ENCODE measurements at places on chromosomes 3 and 15.

DNA sequence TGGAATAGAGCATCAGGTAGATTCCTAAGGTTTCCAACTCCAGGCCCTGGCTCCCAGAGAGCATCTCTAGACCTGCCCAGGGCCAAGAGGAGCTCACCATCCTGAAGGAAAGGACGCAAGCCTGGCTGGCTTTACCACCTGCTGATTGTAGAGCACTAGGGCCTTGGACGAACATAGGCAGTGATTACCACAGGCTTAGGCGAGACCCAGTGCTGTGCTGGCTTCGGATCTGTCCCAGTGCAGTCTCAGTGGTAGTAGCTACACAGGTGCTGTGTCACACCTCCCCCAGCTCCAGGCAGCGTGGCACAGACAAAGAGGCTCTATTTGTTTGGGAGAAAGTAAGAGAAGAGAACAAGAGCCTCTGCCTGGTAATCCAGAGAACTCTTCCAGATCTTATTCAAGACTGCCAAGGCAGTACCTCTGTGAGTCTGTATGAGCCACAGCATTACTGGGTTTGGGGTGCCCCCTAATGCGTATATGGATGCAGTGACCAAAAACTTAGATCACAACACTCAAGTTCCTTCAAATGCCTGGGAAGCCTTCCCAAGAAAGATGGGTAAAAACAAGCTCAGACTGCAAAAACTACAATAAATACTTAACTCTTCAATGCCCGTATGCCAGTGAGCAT, 25.4 kb downstream of the ISG20 start:
- DNase-seq, result peak; percentile 69

DNA sequence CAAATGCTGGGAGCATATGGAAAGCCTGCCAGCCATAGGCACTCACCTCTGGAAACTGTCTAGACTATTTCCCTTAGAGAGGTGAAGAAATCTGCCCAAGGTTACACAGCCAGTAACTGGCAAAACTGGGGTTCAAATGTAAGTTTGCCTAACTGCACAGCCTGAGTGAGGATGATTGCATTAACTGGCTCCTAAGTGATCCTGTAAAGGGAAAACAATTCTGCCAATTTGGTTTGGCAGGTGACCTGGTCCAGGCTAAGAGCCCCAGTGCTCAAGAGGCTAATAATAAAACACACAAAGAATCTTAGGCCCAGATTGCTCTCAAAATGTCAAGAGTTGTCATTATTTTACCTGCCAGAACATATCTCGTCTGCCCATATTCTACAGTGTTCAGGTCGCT, 43.9 kb upstream of the SPRED1 start:
- DNase-seq, result no peak

DNA sequence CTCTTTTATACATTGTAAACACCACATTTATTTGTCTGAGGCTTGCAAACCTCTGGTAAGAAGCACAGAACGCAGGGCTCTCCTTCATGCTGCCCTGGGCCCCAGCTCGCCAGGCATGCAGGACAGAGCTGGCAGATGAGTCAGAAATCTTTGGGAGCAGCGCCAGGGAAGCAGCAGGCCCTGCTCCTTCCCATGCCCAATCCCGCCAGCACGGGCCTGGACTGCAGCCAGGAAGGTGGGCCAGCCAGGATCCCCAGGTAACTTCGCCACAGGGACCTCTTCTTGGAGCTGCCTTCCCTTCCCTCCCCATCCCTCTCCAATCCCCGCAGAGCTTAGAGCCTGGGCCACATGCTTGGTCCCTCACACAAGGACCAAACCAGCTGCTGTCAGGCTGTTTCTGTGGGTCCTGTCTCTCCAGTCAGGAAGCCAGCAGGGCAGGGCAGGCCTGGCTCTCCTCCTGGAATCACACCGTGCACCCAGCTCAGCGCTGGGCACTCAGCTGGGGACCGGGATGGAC, 8.8 kb downstream of the STOML1 start:
- no peak for DNase-seq

- DNase-seq, result no peak
Observed at GRCh38 chr3:186653080-186653707, 12.6 kb upstream of the HRG start.

DNA sequence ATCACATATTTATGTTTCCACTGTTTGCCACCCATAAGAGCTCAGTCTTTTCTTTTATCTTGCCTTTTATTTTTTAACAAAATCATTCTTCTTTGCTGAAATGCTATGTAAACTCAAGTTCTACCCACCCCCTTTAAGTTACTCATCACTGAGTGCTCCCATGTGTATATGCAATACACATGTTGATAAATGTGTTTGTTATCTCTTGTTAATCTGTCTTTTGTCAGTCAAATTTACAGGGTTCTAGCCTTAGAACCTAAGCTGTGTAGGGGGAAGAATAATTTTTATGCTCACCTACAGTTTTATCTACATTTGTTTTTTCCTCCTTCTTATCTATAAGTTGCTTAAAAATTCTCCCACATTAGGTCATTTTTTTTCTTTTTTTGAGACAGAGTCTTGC, 1195.9 kb downstream of the ROBO2 start:
- DNase-seq, result no peak

DNA sequence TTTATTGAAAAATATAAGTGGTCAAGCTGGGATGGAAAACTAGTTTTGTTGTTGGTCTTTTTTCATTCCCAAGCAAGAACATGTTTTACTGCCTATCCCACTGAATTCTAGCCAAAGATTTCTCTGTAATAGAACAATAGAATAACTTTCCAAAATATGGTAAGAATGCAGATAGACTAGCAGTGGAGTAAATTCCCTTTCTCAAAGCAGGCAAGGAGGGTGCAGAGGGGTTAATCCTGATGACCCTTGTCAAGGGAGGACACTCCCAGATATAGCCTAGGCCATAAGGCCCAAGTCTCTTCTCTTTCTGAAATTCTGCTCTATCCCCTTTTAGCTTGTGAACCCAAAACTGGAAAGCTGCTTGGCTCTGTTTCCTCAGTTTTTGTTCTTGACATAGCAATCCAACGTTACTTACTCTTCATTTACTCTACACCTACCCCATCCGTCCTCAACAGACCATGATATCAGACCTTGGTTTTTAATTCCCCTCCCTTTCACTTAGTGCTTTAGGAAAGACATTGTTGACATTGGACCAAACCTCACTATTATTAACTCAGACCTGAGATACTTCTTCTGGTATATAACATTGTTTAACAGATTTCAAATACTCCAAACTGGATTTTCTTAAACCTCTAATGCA, 453.6 kb upstream of the THBS1 start:
- DNase-seq, result no peak

DNA sequence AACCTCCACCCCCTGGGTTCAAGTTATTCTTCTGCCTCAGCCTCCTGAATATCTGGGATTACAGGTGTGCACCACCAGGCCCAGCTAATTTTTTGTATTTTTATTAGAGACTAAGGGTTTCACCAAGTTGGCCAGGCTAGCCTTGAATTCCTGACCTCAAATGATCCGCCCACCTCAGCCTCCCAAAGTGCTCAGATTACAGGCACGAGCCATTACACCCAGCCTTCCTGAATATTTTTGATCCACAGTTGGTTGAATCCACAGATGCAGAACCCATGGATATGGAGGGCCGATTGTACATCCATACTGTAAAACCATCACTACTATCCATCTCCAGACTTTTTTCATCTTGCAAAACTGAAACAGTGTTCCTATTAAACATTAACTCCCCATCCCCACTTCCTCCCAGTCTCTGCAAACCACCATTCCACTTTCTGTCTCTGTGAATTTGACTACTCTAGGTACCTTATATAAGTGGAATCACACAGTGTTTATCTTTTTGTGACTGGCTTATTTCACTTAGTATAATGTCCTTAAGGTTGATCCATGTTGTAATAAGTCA, 8.2 kb upstream of the TMEM62 start:
- no peak for DNase-seq

- no peak for DNase-seq
Observed at GRCh38 chr15:99019558-99020540, 12.3 kb upstream of the PGPEP1L start.

GRCh38 chr3:13112521-13113345, 39.5 kb upstream of the IQSEC1 start:
- no peak for DNase-seq

DNA sequence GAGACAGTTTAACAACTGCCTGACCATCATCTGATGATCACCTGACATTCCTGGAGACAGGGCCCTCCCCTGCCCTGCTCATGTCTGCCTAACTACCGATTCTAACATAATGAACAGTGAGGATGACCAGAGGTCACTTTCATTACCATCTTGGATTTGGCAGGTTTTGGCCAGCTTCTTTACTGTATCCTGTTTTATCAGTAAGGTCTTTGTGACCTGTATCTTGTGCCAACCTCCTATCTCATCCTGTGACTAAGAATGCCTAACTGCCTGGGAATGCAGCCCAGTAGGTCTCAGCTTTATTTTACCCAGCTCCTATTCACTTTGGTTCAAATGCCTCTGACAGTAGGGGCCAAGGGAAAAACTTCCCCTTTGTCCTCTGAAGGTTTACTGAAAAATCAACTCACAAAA, 40.2 kb downstream of the METTL6 start:
- no peak for DNase-seq

DNA sequence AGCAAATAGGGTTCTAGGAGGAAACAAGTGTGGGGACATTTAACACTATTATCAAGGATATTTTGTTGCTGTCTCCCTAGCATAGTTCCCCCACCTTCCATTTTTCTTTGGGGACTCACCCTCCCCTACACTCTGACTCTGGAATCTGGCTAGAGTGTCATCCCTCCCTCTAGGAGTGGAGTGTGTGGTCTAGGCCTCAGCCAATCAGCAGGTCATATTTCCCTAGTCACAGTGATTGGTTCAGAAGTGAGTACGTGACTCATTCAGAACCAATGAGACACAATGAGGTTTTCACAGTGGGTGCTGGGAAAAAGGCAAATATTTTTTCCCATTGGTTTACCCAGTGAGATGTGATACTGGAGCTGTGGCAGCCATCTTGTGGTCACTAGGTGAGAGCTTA, 234.4 kb downstream of the SHQ1 start:
- DNase-seq, result no peak

DNA sequence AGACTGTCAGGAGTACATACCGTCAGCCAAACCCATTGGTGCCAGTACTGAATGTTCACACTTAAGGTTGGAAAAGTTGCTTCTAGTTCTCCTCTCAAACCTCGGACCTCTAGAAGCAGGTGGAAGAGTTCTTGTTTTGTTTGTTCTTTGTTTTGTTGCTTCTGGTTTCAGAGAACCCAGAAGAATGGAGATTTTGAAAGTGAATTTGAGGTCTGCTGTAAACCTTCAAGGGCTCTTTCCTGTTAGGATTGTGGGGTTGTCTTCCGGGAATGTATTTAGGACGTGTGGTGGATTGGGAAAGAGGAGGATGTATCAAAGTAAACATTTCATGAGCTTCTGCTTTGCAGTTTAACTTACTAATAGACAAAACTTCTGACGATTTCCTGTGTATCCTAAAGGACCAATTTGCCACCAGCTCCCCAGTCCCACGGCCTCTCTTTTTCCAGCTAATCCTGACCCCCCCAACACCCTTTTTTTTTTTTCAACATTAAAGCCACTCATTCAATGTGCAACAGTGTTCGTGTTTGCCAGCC, 50.3 kb downstream of the FILIP1L start:
- DNase-seq, result no peak

DNA sequence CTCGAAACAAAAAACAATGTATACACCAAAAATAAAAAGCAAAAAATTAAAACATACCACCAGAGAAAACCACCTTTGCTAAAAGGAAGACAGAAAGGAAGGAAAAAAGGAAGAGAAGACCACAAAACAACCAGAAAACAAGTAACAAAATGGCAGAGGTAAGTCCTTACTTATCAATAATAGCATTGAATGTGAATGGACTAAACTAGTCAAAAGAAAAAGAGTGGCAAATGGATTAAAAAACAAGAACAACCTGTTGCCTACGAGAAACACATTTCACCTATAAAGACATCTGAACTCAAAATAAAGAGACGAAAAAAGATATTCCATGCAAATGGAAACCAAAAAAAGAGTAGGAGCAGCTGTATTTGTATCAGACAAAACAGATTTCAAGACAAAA, 22.2 kb downstream of the PDCD10 start:
- no peak for DNase-seq

DNA sequence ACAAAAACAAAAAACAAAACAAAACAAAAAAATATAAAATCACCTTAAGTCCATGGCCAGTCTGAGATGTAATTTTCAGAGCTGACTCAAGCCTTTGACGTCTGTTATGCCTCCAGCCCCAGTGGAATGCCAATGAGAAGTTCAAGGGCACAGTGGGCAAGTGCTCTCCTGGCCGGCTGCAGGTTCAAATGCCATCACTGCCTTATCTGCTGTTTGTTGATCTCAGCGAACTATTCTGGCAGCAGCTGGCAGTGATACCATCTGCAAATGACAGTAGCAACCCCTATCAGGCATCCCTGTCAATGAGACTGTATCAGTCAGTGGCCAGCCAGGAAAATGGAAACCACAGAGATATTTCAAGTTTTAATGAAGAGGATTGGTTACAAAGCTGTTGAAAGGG, 10.8 kb upstream of the PDE8A start:
- DNase-seq, result no peak

GRCh38 chr3:143414571-143415253, 295.1 kb downstream of the CHST2 start:
- no peak for DNase-seq

GRCh38 chr3:34070831-34071585, 272.6 kb downstream of the PDCD6IP start:
- DNase-seq, result no peak

- no peak for DNase-seq
Observed at GRCh38 chr3:73624821-73625665, at the start of gene PDZRN3. PDZRN3 (minus strand) TSS chr3:73624941.

- DNase-seq, result no peak
Observed at GRCh38 chr15:37015451-37015850, 84.9 kb downstream of the MEIS2 start.

- DNase-seq, result no peak
Observed at GRCh38 chr3:64773137-64773536, 85.3 kb upstream of the ADAMTS9 start.

GRCh38 chr15:90617668-90618097, 88.0 kb downstream of the CRTC3 start:
- DNase-seq, result no peak

- peak; percentile 46 for DNase-seq
Observed at GRCh38 chr3:48429317-48429959, 448 bp downstream of the PLXNB1 start.

DNA sequence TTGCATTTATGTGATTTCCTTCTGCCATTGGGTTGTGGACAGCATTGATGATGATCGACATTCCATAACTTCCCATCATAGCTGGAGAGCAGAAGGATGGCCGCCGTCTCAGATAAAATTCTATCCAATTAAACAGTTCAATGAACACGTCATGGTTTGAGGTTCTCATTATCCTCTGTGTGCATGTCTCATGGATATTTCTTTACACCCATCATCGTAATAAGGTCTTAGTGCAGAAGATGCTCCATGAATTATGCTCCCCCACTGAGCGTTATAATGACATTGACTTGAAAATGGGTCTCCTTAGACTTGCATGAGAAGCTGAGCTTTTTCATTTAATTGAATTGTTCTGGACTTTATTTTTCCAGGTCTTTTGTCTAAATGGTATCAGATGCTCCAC, 92.1 kb downstream of the TRIM42 start:
- no peak for DNase-seq

GRCh38 chr3:184594371-184595001, 32.9 kb downstream of the EPHB3 start:
- DNase-seq, result no peak
